ENCODE measurements at places on chromosomes 1 and 21.

DNA sequence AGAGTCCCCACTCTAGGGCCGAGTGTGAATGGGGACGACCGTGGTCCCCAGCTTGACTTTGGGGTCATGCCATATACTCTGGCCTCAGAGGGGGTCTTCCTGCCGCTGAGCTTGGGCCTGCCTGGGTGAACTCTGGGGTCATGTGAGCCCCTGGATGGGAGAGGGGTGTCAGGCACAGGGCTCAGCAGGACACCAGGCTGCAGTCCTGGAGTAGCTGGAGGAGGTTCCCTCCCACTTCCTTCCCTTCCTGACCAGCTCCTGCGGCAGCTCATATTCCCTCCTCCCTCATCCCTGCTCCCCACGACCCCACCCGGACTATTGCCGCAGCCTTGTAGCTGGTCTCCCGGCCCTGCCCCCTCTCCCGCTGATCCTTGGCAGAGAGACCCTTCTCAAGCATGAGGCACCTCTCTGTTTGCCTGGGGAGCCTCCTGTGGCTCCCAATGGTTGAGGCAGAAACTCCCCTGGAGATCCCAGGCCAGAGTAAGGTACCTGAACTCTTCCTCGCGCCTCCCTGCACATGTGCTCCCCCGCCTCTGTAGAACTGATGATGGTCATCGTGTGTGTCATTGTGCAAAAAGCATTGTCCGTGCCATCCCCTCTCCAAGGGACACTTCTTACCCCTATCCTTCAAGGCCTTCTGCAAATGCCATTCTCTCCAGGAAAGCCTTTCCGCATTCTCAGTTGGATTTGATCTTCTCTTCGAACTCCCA, 1.8 kb downstream of the TNFRSF1B start:
- no peak for DNase-seq

- DNase-seq: no peak
Observed at GRCh38 chr21:16195538-16195910, 465.7 kb downstream of the USP25 start.

- DNase-seq: no peak
Observed at GRCh38 chr1:246001142-246001836, 505.8 kb downstream of the SMYD3 start.

GRCh38 chr1:173669491-173669941, at the start of gene ANKRD45:
TSS of gene ANKRD45 (minus strand) at chr1:173669851. CDS start at chr1:173659418, 10,433 bp downstream.
- no peak for DNase-seq

DNA sequence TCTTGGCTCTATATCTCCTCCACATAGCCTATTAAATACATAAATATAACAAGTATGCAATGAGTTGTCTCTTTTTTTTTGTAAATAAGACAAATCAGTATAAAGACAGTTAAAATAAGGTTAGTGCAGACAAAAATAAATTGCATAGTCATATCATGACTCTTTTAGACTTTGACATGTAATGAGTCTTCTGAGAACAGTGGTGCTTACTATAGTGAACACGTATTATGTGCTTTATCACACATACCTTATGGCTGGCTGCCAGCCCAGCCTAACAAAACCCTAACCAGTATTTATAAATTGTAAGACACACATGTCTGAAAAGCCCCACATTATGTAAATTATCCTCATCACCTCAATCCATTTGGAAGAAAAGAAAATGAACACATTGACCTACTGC, 29.1 kb upstream of the F13B start:
- no peak for DNase-seq

DNA sequence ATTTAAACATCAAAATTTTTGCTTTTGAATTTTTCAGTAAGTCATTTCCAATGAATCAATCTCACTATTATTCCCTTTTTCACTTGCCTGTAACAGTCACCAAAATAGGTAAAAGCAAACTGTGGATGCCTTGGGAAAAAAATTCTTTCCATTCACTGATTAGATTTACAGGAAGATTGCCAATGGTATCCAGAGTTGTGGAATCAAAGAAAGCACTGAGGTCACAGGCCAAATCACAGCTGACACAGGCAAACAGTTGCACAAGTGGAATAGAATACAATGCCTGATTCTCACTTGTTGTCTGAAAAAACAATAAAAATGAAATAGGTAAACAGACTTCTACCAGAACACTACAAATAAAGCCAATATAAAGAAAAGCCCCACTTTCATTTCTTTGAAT, 48.4 kb downstream of the LTN1 start:
- no peak for DNase-seq

GRCh38 chr1:192610112-192610889, 25.6 kb upstream of the RGS13 start:
- no peak for DNase-seq

DNA sequence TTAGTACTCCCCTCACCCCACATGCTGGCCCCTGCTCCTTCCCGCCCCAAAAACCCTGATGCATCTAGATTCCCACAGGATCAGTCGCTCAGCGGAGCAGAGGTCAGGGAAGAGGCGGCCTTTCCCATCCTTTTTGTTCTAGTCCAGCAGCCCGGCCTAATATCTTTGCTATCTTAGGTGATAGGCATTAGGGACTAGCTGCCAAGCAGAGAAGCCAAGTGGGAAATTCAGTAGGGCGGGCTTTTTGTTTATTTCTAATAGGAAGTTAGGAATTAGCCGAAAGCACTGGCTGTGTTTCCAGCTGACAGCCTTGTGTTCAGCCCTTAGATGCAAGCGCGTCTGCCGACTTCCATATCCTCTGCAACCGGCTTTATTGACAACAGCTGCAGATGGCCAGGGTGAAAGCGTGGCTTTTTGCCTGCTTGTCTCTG, 59.0 kb upstream of the BCAR3 start:
- DNase-seq: no peak

- peak; percentile 95 for DNase-seq
Observed at GRCh38 chr1:1324524-1325287, at the start of the genes CPTP and INTS11. TSS of gene CPTP (plus strand) at chr1:1324802. CDS start at chr1:1326911, 2,109 bp downstream. TSS of gene INTS11 (minus strand) at chr1:1324660. CDS start at chr1:1324608, 52 bp downstream.

- no peak for DNase-seq
Observed at GRCh38 chr1:162386292-162387225, 5.0 kb downstream of the C1orf226 start.

GRCh38 chr1:54091666-54092065, 38.3 kb downstream of the TCEANC2 start:
- DNase-seq: no peak

All from stimulated activated CD4-positive, alpha-beta T cell treated with anti-CD3 and anti-CD28 coated beads, Interleukin-1b, Interleukin-23, amount 100 ng/mL, for 4 hours (primary cell).